ENCODE measurements at places on chromosomes 3 and 15.

DNA sequence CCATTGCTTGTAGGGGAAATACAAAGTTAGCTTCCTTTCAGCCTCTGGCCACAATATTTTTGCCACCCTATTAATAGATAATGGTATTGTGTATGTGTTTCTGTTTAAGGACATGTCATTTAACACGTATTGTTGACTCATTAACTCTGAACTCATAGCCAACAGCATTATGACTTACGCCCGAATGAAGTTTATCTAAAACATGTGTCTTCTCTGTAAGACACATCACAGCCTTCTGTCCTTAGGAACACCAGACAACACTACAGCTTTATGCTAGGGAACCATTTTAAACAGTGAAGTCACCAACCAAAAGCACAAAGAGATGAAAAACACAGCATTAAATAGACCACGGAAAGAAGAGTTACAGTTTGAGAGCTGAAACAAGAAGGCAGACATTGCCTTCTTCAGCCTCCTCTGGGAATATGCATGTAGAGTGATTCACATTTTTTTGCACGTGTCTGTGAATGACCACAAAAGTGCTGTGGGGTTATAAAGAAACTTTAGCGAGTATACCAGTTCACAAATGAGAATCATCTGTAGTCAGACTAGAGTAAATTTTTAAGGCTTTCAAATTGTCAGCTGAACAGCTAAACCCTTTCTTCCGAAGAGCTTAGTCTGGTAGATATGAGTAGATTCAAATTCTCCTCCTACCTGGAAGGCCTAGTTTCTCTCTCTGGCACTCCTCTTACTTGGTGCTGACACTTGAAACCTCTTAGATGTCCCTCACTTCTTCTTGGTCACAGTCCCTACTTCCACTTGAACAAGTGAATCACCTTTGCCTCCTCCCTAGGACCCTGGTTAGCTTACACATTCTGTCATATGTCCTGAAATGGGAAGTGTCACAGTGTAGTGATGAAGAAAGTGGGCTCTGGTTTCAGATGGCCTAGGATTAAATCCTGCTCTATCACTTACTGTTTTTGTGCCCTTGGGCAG, 32.2 kb downstream of the MCTP2 start:
- no peak for DNase-seq

DNA sequence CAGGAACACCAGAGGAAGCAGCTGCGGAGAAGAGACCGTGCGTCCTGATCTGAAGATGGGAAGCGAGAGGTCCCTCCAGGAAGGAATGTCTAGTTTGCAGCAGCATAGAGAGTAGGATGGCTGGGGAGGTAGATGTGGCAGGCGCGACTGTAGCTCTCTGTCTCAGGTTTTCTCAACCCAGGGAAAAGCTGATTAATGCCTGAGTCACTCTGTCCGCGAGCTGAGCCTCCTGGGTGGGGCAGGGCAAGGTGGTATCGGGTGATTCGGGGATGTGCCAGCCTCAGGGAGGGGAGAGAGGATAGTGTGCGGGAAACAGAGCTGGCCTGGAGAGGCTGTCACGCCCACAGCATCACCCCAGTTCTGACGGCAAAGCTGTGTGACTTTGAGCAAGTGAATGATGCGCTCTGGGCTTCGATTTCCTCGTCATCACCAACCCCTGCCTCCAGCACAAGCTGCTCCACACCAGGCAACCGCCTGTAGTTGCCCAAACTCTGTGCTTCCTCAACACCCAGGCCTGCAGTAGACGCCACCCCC, 28.4 kb downstream of the CPN2 start:
- DNase-seq = no peak

DNA sequence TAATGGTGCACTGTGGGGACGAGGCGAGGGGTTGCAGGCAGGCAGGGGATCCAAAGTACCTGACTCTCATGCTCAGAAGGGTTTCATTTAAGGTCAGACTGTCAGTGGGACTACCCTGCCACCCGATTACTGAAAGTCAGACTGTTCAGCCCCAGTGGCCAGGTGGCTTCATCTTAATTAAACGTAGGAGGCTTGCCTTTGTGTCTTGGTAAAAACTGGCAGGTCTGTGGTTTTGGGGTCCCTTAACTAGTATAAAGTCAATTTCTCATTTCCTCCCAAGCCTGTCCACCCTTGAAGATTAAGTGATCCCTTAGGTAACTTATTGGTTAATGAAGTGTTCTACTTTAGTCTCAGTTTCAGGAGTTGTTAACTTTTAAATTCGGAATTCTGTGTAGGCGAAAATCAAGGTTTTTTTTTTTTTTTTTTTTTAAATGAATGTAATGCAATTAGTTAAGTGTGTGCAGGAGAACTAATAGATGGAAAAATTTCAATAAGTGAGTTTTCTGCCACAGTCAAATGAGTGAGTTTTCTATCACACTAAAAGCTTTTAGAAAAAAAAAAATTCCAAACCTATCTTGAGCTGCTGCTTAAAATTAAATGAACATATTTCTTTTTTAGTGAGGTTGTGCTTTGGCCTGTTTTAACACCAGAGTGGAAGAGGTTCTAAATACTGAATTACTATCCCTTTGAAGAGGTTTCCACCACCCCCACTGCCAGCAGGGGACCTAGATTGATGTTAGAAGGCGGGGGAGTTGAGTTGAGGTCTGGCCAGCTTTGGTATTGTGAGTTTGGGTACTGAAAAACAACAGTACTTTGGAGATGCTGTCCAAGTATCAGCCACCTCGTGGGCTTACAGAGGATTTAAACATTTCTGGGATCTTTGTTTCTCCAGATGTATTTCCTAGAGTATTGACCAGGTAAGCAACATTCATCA, 15.2 kb downstream of the ITPR1 start:
- no peak for DNase-seq

DNA sequence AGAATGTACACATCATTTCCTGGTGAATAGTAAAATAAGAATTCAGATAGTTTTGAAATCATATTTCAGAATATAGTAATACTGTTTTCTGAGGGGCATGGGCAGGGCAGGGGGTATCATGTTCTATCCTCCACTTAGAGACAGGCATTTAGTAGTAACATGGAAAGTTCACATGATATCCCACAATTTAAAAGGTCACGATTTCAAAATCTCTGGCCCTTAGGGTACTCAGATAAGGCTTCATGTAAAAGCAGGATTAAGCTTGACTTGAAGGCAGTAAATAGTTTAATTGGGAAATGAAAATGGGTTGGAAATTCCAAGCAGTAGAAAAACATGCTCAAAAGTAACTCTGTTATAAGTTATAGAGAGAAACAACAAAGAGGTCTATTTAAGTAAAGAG, 353.2 kb upstream of the AGTR1 start:
- no peak for DNase-seq

DNA sequence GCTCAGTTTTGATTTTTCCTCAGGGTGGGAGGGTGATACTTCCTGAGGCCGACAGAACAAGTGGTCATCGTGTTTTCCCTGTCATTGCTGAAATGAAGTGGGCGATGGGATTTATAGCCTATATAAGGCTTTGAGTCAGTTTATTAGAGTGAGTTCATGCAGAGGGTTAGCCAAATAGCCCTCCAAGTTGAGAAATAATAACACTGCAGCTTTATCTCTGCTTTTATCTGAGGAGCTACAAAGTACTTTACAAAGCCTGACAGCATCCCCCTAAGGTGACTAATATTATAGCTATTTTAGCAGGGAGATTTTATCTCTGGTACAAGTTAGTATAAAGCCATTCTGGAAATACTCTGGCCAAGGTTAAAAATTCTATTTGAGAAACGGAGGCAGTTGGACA, 389.6 kb downstream of the MFSD1 start:
- DNase-seq = no peak

DNA sequence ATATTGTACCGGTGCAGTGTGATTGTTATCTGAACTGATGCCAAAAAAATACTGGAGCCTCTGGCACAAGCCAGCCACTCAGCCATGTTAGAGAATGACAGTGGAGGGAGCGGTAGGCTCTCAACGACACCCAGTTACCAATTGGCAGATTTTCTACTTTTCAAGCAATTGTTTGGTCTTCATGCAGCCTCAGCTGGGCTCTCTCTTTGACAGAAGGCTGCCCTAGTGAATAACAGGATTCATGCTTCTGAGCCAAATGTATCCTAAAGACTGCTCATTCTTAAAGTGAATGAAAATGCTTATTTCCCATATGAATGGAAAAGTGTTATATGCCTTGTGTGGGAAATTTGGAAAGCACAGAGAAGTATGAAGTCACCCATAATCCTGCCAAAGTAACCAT, 261.2 kb upstream of the TRIM42 start:
- DNase-seq = no peak

DNA sequence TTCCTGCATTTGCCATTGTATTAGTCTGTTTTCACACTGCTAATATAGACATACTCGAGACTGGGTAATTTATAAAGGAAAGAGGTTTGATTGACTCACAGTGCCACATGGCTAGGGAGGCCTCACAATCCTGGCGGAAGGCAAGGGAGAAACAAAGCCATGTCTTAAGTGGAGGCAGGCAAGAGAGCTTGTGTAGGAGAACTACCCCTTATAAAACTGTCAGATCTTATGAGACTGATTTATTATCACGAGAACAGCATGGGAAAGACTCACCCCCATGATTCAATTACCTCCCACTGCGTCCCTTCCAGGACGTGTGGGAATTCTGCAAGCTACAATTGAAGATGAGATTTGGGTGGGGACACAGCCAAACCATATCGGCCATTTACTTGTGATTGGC, 27.8 kb downstream of the YEATS2 start:
- no peak for DNase-seq

DNA sequence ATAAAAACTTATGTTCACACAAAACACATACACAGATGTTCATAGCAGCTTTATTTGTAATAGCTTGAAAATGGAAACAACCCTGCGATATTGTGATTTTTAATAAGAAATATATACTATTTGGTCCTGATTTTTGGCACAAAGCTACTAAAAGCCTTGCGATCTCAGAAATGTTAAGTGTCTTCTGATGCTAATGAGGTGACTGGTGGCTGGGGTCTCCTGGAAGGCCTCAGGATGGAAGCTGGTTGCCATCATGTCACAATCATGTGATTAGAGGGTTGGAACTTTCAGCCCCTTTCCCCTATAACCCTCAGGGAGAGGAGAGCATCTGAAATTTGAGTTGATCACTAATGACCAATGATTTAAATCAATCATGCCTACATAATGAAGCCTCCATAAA, 278.4 kb upstream of the UBE2E1 start:
- no peak for DNase-seq

GRCh38 chr3:143677430-143677829, 170.8 kb downstream of the SLC9A9 start:
- no peak for DNase-seq

DNA sequence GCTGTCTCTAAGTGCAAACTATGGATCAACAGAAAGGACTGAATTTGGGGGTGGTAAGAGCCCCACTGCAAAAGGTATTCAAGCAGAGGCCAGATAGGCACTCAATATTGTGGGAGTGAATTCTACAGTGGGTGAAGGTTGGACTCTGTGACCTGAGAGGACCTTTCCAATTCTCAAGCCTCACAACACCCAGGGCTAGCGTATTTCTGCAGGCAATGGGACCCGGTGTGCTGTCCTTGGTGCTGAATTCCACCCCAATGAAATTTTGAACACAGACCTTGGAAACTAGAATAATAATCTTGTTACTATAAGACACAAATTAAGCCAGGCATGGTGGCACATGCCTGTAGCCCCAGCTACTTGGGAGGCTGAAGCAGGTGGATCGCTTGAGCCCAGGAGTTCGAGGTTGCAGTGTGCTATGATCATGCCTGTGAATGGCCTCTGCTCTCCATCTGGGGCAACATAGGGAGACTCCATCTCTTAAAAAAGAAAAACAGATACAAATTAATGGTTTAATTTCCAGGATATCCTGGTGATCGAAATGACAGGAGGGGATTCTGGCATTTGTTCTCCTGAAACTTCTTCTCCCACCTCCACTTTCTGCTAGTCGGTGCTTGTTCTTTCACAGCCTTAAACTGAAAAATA, 135.4 kb downstream of the RAB11A start:
- no peak for DNase-seq

- no peak for DNase-seq
These were observed 462.4 kb downstream of the RAP2B start for GRCh38 chr3:153624310-153625030.

- peak; percentile 16 for DNase-seq
These were observed 133.1 kb upstream of the PLXNA1 start for GRCh38 chr3:126849768-126850167.

DNA sequence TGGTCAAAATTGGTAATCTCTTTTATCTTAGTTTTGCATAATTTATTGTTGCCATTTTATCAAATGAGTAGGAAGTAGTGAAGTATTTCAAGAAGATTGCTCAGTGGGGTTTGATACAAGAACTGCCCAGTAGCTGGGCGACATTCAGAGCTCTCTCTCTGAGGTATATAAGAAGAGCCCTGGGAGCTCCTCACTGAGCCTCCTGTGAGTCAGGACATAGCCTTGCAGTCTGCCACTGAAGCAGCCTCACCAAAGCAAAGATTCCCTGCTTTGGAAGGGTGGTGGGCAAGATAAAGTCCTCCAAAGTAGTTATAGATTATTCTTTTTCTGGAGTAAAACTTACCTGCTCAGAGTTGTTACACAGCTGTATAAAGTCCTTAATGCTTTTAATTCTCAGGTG, 26.1 kb downstream of the SKIL start:
- no peak for DNase-seq

DNA sequence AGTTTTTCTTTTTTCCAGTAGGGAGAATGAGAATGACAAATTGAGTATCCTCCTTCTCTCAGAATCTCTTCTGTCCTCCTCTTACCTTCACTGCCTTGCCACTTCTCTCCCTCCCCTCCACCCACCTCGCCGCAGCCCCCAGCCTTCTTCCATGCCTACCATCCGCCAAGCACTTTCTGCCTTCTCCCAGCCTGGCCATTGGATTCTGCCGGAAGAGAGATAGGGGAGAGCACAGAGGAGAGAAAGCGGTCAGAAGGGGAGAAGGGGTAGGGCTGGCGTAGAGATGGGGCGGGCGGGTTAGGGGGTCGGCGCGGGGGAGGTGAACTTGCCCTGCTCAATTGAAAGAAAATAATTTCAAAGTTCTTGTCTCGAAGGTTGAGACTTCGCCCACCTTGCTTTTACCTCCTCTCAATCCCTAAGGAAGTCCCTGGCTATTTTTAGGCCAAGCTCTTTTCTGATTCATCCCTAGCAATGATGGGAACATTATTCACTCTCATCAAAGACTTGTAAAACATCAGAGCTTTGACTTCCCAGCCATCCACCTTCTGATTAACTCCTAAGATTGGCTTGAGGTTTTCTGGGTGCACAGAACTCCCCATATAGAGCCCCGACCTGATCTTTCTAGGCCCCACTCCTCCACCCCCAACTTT, 811 bp downstream of the C3orf52 start:
- DNase-seq = no peak

DNA sequence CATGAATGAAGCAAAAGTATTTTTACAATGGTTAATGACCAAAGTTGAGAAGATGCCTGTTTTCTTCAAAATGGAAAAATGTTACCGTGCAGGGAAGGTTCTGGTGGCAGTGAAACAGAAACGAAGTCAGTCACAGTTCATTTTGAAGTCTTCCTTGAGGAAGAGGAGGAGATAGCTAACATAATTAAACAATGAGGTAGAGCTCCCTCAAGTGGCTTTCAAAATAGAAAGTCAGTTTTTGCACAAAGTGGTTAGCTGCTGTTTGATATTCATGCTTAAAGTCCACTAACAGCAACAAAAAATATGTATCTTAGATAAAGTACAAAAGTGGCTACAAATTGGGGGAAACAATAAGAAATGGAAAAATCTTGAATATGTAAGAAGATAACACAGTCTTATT, 87.3 kb downstream of the TFG start:
- no peak for DNase-seq

- DNase-seq = peak; percentile 70
These were observed 24.2 kb upstream of the SLC41A3 start for GRCh38 chr3:126107957-126108675.

- no peak for DNase-seq
These were observed 8.0 kb upstream of the CTXND1 start for GRCh38 chr15:80259942-80260510.

GRCh38 chr3:27380433-27381357, 11.5 kb upstream of the NEK10 start:
- DNase-seq = no peak
